ENCODE measurements at places on chromosomes 4 and X.

DNA sequence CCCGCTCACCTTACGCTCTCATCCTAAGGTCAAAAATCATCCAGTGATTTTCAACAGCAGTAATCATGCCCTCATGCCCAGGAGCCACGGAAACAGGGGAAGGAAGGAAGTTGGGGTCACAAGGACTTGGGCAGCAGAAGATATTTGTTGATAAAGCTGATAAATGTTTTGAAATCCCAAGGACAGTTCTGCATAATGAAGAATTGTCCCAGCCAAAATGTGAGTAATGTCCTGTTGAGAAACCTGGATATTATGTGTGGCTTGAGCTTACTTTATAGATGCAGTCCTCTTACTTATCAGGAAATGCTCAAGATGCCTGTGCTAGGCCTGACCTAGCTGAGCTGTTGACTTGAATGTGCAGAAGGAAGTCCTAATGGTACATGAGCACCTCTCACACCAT, 263.0 kb upstream of the ZFP42 start:
- no peak overlapping the region for H3K27ac ChIP-seq
- no peak for DNase-seq
- H3K36me3 ChIP-seq, result no peaks in the 10 kb centered on the region
- H3K4me3 ChIP-seq, result no peak overlapping the region
- H3K4me1 ChIP-seq, result no peaks in the 10 kb centered on the region

DNA sequence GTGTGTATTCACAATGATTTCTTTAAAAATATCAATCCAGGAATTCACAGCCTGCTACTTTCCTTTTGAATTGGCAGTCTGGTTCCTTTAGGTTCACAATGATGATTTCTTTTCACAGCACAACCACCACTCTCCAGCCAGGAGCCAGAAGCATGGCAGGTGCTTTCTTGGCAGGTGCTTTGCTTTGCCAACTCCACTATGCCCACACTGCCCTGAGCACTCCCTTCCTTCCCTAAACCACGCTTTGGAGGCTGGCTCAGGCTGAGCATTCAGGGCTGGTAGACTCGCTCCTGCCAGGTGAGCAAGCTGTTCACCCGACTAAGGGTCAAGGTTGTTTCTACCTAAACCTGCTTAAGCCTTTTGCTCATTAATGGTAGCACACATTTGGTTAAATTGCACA, 184.5 kb downstream of the SH3KBP1 start:
- H3K27me3 ChIP-seq, result no peaks in the 10 kb centered on the region
- DNase-seq, result no peak
- no peak overlapping the region for H3K27ac ChIP-seq
- H3K4me3 ChIP-seq, result no peak overlapping the region
- H3K4me1 ChIP-seq, result peaks cover 22% of the 10 kb centered on the region

DNA sequence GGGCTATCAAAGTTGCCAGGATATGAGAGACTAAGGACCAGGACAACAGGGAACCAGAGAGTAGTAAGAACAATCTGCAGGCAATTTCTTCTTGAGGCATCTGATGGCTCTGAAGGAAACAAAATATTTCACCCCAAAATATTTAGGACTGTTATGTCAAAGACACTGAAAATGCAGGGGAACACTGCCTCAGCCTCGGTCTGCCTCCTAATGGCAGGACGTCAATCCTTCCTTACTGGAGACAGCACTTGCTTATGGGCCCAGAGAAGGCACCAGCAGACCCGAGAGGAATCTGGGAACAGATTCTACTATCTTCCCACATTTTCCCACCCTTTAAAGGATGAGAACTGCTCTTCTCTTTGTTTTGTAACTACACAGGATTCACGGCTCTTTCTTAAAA, 23.3 kb downstream of the RNF150 start:
- no peaks in the 10 kb centered on the region for H3K27me3 ChIP-seq
- DNase-seq, result no peak
- no peaks in the 10 kb centered on the region for H3K36me3 ChIP-seq
- H3K27ac ChIP-seq, result no peak overlapping the region

GRCh38 chr4:181443021-181443420, 800.2 kb upstream of the TENM3 start:
- H3K27ac ChIP-seq, result no peak overlapping the region
- H3K4me3 ChIP-seq, result no peak overlapping the region
- no peaks in the 10 kb centered on the region for H3K4me1 ChIP-seq
- H3K27me3 ChIP-seq, result no peaks in the 10 kb centered on the region

DNA sequence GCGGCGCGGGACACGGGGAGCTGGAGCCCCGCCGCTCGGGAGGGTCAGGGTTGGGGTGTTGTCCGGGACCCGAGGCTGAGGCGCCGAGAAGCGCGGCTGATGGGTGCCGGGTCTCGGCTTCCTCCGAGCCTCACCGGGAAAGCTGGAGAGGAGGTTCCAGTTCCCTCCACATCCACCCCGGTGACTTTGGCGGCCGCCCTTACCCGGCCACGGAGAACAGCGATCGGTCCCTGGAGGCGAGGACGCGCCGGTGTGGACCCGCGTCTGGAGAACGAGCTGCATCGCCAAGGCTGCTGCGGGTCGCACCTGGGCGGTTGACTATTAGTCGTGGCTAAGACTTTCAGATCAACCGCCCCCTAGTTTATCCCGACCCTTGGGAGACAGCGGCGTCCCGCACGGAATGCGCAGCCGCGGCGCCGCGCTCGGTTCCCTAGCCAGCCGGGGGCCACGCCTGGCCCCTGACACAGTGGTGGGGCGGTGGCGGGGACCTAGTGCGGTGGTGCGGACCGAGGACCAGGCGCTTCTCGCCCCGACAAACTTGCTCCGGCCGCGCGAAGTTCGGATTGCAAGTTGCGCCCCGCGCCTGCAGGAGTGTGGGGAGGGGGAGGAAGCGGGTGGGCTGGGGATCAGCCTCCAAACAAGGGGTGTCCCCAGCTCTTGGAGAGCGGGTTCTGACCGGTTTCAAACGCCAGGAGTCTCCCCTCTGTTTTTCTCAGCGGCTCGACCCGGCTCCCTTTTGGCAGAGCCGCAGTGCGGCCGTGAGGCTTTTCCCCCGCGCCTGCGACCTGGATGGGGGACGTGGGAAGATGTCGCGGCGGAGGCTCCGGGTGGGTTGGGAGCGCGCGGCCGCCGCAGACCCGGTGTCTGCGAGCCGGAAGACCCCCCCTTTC, 568 bp downstream of the FHDC1 start:
- H3K36me3 ChIP-seq, result no peaks in the 10 kb centered on the region
- no peak overlapping the region for H3K27ac ChIP-seq
- H3K4me1 ChIP-seq, result no peaks in the 10 kb centered on the region
- DNase-seq, result peak; percentile 93
- H3K27me3 ChIP-seq, result peaks cover 75% of the 10 kb centered on the region

- H3K27me3 ChIP-seq, result no peaks in the 10 kb centered on the region
- H3K4me3 ChIP-seq, result no peak overlapping the region
- no peak for DNase-seq
- H3K4me1 ChIP-seq, result no peaks in the 10 kb centered on the region
- no peak overlapping the region for H3K27ac ChIP-seq
- H3K36me3 ChIP-seq, result no peaks in the 10 kb centered on the region
Measured at GRCh38 chr4:9924750-9925149, 96.5 kb downstream of the SLC2A9 start.

GRCh38 chr4:122854447-122855352, 28.1 kb downstream of the FGF2 start:
- H3K27me3 ChIP-seq, result no peaks in the 10 kb centered on the region
- H3K4me1 ChIP-seq, result peaks cover 45% of the 10 kb centered on the region
- peak overlapping the region; percentile 10 for H3K4me3 ChIP-seq
- H3K27ac ChIP-seq, result peak overlapping the region; percentile 54

DNA sequence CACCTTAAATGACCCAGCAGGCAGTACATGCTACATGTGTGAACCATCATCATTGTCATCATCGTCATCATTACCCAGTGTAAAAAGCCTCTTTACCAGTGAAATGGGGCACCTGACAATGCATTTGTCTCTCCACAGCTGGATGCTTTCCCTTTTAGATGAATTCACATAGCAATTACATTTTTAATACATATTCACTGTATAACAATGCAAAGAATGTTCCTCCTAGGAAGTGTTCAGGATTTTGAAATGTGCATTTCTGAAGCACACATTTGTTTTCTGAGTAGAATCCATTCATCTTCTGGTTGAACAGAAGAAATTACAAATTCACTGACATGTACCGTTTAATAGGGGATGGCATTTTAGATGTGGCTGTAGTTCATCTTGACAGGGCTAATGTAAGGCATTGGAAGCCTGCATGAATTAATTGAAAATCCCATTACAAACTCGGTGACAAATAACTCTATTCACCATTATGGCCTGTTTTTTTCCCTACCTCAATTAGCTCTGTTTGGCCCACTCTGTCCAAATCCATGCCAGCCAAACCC, 111.1 kb downstream of the SH3RF1 start:
- no peak for DNase-seq
- no peak overlapping the region for H3K4me3 ChIP-seq
- H3K36me3 ChIP-seq, result peaks cover 18% of the 10 kb centered on the region
- H3K27ac ChIP-seq, result peak overlapping the region; percentile 77
- H3K4me1 ChIP-seq, result peaks cover 81% of the 10 kb centered on the region

- H3K27ac ChIP-seq, result no peak overlapping the region
- H3K4me3 ChIP-seq, result no peak overlapping the region
- H3K36me3 ChIP-seq, result no peaks in the 10 kb centered on the region
- DNase-seq, result no peak
- no peaks in the 10 kb centered on the region for H3K27me3 ChIP-seq
- no peaks in the 10 kb centered on the region for H3K4me1 ChIP-seq
Measured at GRCh38 chrX:37701588-37701987, 16.0 kb downstream of the XK start.

- no peaks in the 10 kb centered on the region for H3K4me1 ChIP-seq
- H3K4me3 ChIP-seq, result no peak overlapping the region
- peaks cover 3% of the 10 kb centered on the region for H3K27me3 ChIP-seq
- H3K27ac ChIP-seq, result no peak overlapping the region
- no peaks in the 10 kb centered on the region for H3K36me3 ChIP-seq
Measured at GRCh38 chr4:6444582-6444981, 27.8 kb downstream of the PPP2R2C start.

DNA sequence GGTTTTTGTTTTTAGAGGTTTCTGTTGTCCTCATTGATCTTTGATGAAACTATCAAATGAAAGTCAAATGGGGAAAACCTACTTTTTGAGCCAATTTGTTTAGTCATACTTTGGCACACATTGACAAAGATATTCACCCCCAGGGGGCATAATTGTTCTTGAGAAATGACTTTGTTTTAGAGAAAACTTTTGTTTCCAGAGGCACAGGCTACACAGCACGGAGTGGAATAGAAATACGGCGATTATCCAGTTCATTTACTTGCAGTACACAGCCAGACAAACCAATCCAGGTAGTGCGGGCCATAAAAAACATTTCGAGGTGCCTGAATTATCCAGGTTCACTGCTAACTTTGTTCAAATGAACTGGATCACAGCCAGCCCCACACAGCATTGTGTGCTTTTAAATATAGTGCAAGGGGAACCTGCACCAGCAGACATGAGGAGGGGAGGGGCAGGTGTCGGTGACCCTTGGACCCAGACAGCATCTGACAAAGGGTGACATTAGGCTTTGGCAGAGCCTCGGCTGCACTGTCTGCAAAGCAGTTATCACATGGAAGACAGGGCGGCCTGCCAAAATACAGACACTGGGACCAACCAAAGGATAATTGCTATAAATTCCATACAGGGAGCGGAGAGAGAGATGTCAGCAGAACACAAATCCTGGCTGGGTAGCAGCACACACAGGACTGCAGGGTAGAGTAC, 179.6 kb upstream of the NOCT start:
- peaks cover 20% of the 10 kb centered on the region for H3K27me3 ChIP-seq
- no peak overlapping the region for H3K4me3 ChIP-seq
- H3K4me1 ChIP-seq, result no peaks in the 10 kb centered on the region
- no peak for DNase-seq
- H3K27ac ChIP-seq, result no peak overlapping the region
- no peaks in the 10 kb centered on the region for H3K36me3 ChIP-seq

- H3K4me3 ChIP-seq, result no peak overlapping the region
- H3K27me3 ChIP-seq, result no peaks in the 10 kb centered on the region
- no peak overlapping the region for H3K27ac ChIP-seq
- H3K4me1 ChIP-seq, result no peaks in the 10 kb centered on the region
- DNase-seq, result no peak
Measured at GRCh38 chrX:27251369-27251768, 211.8 kb downstream of the PPP4R3C start.

DNA sequence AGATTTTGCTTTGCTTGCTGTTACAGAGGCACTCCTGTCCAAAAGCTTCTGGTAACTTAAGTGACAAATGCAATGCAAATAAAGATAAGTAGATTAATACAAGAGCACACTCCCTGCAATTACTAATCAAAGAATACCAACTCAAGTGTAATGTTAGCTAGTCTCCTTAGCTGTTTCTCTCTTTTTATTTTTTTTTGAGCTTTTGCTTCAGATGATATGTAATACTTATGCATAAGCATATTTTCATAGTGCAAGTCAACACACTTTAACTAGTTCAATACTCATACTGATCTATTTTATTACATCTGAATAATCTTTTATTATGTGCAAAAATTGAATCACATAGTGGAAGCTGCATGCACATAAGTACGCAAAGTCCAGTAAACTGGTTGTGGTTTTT, 2.7 kb downstream of the SLC7A11 start:
- peaks cover 30% of the 10 kb centered on the region for H3K4me1 ChIP-seq
- no peaks in the 10 kb centered on the region for H3K36me3 ChIP-seq
- no peak overlapping the region for H3K27ac ChIP-seq
- no peak for DNase-seq

DNA sequence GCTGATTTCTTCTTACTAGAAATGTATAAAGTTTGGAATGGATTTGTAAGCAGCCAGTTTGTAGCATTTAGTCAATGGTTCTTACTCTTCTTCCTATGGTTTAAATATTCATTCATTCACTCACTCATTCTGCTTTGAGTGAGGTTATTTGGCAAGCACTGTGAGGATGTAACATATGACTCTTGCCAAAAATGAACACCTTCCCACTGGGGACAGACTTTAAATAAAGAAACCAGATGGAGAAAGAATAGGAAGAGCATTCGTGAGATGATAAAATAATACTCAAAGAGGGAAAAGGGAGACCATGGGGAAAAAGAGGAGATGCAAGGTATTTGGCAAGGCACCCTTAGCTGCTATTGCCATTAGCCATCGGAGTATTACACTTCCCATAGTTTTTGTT, 586.1 kb downstream of the ADGRL3 start:
- no peaks in the 10 kb centered on the region for H3K4me1 ChIP-seq
- no peak for DNase-seq
- H3K36me3 ChIP-seq, result no peaks in the 10 kb centered on the region
- H3K27ac ChIP-seq, result no peak overlapping the region
- H3K27me3 ChIP-seq, result no peaks in the 10 kb centered on the region

GRCh38 chrX:131671735-131672134, 127.9 kb downstream of the OR13H1 start:
- H3K27ac ChIP-seq, result no peak overlapping the region
- no peaks in the 10 kb centered on the region for H3K4me1 ChIP-seq
- DNase-seq, result no peak
- H3K36me3 ChIP-seq, result no peaks in the 10 kb centered on the region
- no peak overlapping the region for H3K4me3 ChIP-seq
- H3K27me3 ChIP-seq, result peaks cover 9% of the 10 kb centered on the region

DNA sequence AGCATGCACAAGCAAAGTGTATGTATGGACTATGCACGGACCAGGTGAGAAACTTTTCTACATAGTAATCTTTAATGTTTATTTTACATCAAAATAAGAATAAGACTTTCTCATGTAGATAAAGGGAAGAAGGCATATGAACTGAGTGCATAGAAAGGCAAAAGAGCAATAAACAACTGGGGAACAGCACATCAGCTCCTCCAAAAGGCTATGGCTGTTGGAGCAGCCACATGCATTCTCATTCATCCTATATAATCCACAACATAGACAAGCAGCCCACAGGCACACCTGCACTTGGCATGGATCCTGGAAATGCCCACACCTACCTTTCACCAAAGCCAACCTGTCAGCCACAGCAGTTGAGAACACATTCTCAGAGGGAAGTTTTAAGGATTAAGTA, 586.9 kb upstream of the INTU start:
- no peak overlapping the region for H3K27ac ChIP-seq
- no peak for DNase-seq
- H3K4me3 ChIP-seq, result no peak overlapping the region
- no peaks in the 10 kb centered on the region for H3K27me3 ChIP-seq
